ENCODE measurements at places on chromosomes 3 and 15.

DNA sequence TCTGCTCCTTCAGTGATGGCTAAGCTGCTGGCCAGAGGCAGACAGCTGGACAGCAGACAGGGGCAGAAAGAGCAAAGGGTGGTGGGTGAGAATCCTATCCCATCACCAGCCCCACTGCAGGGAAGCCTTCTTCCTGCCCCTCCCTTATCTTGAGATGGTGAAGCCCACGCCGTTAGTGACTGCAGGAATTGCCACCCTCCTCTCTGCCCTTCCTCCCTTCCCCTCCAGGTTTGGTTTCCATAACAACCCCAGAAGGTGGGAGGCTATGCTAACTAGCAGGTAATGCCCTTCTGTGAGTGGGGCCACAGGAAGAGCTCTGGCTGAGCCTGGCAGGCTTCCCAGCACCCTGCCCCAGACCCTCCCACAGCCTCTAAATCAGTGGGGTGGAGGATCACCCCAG is 32.8 kb downstream of the SCN5A start:
- DNase-seq, result no peak

- DNase-seq, result no peak
Observed at GRCh38 chr15:51327081-51327480, 11.3 kb downstream of the CYP19A1 start.

DNA sequence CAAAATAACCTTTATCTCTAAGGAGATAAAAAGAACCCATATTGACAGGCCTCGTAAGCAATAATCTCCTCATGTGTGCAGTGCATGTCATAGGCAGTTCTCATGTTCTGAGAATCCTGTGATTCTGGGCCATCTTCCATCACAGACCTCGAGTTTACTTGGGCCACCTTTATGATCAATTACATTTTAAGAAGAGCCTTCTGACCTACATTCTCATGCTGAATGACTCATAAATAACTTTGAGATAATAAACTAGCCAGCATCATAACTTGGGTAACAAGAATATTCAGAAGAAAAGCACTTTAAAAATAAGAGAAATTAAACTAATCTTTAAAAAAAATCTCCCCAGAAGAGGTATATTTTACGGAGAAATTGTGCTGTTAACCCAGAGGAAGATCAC is 310.7 kb upstream of the ZNF717 start:
- no peak for DNase-seq

GRCh38 chr15:90845201-90845949 is 23.0 kb upstream of the FURIN start:
- DNase-seq, result no peak

GRCh38 chr3:101279162-101279561 is 41.2 kb downstream of the IMPG2 start:
- DNase-seq, result no peak

GRCh38 chr3:106725566-106725965 is 651.7 kb upstream of the CCDC54 start:
- DNase-seq, result no peak

DNA sequence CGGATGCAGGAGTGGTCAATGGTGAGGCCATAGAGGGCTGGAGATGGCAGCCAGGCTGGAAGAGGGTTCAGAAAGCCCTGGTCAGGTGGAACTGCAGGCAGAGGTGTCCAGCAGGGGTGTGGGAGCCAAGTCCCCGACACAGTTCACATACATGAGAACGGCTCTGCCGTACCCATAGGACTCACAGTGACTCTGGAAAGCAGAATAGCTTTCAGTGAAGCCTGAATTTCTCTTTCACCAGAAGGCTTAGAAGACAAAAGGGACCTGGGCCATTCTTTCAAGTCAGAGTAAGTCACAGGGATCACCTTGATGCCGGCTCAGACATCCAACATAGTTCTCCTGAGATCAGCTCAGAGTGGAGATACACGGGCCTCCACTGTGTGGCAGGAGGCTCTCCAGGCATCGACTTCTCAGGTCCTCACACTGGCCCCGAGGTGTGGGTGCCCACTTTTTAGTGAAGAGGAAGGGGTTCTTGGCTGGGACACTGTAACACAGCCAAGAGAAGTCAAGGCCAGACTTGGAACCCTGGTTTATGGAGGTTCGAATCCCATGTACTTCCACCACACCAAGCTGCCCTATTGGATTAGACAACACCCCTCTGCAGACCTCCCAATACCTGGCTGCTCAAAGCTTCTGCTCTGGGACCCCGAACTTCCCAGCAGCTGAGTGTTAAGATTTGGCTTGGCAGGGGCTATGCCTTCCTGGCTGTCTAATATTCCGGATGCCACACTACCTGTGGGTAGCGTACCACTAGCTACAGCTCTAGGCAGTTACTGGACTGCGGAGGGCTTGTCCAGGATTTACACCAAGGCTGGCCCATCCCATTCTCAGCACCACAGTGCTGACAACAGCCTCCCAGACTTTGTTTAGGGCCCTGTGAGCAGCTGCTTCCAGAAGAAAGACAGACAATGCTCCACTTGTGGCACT is 40.4 kb upstream of the RAB6B start:
- no peak for DNase-seq

DNA sequence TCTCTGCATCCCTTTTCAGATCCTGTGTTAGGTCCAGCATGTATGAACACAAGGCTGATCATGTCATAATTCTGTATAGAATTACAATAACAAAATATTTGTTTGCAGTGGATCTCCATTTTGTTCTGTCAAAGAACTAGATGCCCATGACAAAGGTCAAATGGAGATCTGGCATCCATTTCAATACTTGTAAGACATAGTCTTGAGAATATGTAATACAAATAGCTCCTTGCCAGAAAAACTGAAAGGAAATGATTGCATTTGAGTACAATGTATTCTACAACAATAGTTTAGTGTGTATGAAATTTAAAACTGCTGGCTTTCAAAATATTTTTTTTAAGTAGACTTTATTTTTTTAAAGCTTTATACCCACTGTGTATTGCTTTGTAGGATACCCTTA is 101.1 kb downstream of the CMSS1 start:
- no peak for DNase-seq

DNA sequence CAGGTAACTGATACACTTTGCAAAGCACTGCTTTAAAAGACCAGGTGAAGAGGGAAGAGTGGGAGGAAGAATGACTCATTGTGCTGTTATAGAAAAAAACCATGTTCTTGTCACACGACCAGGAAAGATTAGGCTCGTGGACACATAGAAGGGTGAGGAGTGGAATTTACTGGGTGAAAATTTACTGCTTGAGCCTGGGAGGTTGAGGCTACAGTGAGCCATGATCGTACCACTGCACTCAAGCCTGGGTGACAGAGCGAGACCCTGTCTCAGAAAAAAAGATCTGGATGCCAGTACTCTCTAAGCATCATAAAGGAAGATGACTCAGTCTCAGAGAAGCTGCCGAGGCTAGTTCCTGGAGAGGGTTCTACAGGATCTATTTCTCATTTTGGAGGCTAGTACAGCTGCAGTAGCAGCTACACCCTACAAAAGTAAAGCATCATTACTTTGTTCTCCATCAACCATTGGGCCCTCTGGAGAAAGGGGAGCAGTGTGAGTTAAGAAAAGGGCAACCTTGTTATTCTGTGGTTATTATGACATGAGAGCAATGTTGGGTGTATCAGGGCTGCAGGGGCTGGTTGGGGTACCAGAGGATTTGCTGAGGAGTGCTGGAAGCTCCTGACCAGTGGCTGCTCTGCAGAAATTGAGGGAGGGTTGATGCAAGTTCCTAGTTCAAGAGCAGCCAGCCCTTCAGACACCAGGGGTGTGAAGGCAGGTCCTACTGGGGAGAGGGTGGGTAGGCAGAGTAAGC is 75.4 kb downstream of the CMTM8 start:
- no peak for DNase-seq

DNA sequence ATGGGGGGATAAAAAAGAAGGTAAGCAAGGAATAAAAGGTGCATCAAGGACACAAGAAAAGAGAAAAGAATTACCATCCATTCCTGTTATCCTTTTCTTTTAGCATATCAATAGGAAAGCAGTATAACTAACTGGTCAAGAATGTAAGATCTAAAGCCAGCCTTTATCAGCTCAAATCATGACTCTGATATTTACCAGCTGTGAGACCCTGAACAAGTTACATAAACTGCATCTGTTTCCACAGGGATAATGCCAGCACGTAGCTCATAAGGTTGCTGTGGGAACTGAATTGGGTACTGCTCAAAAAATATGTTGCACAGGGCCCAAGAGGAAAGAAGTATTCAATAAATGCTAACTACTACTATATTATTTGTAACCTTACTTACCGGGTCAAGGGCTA is 1092.2 kb upstream of the CFAP20DC start:
- no peak for DNase-seq

DNA sequence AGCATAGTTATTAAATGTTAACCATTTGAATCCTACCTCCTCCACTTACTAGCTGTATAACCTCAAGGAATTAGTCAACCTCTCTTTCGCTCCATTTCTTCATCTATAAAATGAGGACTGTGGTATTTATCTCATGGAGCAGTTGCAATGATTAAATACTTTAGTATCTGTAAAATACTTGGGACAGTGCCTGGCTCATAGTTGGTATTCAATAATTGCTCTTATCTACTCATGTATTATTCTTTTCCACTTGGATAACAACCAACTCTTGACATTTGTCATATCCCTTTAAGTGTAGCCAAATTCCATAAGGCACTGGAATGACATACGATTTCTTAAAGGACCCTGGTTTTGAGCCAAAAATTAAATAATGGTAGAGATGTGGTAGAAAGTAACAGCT is 72.0 kb downstream of the FSIP1 start:
- no peak for DNase-seq

- no peak for DNase-seq
Observed at GRCh38 chr3:165827883-165828282, 9.3 kb downstream of the BCHE start.

DNA sequence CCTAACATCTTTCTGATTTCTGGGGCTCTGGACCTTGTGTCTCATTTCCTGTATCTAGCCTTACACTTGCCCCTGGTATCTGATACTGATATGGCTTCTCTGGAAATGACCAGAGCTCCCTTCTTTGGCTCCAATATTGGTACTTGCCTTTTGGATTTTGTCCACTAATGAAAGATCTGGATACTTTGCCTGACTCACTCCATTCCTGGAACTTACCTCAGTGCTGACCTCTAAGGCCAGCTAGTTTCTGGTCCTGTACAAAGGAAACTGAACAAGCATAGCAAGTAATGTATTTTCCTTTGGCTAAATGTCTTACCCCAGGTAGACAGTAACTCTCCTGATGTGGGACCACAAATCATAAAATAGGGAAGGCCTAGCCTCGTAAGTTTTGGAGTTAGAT is 93.8 kb upstream of the SLC4A7 start:
- no peak for DNase-seq

DNA sequence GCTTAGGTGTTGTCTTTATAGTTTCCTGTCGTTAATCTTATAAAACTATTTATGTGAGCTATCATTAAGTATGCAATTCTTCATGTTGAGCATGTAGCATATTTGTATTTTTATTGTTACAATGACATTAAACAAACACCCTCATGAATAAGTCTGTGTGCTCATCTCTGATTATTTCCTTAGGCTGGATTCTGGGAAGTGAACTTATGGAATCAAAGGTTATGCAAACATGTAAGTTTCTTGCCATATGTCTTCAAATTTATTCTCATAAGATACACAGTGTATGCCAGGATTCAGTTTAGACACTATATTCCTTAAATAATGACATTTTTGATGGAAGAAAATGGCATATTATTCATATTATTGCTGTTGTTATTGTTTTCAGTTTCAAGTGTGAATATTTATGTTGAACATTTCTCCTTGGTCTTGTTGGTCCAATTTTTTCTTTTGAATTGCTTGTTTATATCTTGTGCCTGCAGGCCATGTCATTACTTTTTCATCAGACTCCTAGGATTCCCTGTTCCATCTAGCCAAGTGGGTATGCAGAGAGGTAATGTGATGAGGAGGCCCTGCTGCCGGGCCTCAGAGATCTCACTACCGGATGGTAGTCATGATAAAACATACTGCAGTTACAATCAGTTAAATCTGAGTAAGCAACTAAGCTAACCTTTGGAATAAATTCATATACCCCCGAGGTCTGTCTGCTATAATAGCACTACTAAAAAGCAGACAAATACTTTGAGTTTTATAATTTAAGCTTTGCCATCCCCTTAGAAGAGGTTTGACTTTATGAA is 684.3 kb upstream of the SGO1 start:
- no peak for DNase-seq

GRCh38 chr3:143090486-143090885 is 29.1 kb upstream of the CHST2 start:
- DNase-seq, result no peak

GRCh38 chr3:81531263-81531662 is 230.2 kb downstream of the GBE1 start:
- DNase-seq, result no peak

DNA sequence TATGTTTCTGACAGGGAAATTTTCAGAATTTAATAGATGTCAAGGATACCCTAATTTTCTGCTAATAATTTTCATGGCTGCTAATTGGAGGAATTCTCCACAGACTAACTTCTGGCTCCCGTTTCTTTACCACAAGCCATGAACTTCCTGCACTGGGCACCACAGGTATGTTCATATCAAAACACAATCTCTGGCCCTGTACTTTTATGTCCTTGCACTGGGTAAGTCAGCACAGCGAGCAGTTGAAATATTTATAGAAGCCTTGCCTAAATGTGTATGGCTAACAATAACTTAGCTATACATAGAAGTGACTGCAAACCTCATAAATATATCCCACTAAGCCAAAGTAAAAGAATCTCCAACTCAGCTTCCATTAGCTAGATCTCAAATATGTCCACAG is 246.9 kb downstream of the ZIC1 start:
- no peak for DNase-seq

GRCh38 chr3:119944091-119944490 is 150.2 kb downstream of the GSK3B start:
- DNase-seq, result no peak

GRCh38 chr15:36156879-36157427 is 422.5 kb upstream of the CDIN1 start:
- no peak for DNase-seq

DNA sequence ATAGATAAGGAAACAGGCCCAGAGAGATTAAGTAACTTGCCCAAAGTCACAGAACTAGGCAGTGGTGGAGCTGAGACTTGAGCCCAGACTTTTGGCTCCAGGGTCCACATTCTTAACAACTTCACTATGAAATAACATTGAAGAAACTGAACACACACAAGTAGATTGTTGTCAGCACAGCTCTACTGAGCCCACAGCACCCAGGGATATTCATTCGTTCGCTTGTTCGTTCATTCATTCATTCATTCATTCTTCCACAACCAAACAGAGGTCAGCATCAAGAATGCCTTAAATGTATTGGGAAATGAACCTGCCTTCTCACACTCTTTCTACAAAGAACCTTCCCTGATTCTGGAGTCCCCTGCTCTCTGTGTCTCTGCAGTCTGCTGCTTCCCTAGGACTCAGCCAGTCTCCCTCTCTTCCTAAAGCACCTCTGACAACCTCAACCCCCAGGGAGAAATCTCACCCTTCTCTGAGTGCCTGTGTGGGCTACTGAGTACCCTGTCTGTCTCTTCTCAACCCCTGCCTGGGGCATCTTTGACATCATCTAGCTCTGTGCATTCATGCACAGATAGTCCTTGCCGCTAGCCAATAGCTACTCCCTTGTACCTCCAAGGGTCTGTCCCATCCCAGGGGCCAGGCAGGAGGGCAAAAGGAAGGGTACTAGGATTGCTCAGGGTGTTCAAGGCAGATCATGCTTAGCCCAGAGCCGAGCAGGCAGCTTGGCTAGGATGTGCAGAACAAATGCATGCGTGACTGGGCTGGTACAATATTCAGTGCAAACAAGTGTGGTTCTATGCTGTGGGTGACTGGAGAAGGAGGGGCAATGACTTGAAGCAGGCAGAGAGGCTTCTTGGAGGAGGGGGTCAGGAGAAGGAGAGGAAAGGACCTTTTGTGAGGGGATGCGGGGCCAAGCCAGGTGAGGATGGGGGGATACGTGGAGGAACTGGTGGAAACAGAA is 3.4 kb downstream of the LINGO1 start:
- no peak for DNase-seq

GRCh38 chr3:126962756-126963155 is 20.2 kb upstream of the PLXNA1 start:
- DNase-seq, result no peak
